ENCODE measurements at places on chromosomes 4 and X.

GRCh38 chrX:70479247-70479921 lies 34.7 kb downstream of the DLG3 start:
- no peak for DNase-seq

DNA sequence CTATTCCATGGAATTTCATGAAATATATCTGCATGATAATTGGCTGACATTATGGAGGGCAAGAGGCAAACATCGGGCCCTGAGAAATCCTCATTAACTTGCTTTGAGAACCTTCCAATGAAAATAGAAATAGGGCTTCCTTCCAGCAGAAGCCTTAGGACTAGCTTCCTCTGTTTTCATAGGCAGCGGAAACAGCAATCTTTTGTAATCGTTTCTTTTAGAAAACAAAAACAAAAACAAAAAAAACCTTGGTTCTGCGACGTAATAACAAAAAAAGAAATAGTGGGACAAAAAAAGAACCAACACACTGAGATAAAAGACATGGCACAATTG lies 62.9 kb downstream of the GEMIN8 start:
- no peak for DNase-seq

GRCh38 chr4:177446586-177446985 lies 4.3 kb upstream of the AGA start:
- no peak for DNase-seq

DNA sequence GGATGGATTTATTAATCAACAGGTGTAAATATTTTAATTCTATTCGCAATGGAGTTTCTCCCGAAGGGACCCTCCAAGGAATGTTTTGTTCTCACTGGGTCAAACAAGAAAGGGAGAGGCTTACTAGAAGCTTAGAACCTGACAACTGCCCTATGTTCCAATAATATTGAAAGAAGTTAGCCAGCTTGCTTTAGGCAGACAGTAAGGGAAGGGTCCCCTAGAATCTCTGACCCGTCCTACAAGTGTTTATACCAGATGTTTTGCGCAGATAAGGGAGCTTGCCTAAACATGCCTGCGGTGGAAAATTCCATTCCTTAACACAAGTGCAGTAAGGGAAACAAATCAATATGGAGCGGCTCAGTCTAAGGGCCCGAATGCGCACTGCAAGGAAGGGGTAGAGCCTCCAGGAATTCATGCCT lies 17.7 kb downstream of the IL21 start:
- DNase-seq = no peak

GRCh38 chrX:8254401-8254800 lies 83.3 kb upstream of the VCX2 start:
- no peak for DNase-seq

GRCh38 chrX:85591536-85591935 lies 212.1 kb upstream of the POF1B start:
- no peak for DNase-seq

GRCh38 chr4:1516881-1517480 lies 110.7 kb upstream of the NKX1-1 start:
- no peak for DNase-seq

- DNase-seq = no peak
Observed at GRCh38 chrX:134849390-134849789, 141.4 kb upstream of the SMIM10 start.

GRCh38 chrX:85084770-85085393 lies 81.2 kb downstream of the APOOL start:
- DNase-seq = no peak

DNA sequence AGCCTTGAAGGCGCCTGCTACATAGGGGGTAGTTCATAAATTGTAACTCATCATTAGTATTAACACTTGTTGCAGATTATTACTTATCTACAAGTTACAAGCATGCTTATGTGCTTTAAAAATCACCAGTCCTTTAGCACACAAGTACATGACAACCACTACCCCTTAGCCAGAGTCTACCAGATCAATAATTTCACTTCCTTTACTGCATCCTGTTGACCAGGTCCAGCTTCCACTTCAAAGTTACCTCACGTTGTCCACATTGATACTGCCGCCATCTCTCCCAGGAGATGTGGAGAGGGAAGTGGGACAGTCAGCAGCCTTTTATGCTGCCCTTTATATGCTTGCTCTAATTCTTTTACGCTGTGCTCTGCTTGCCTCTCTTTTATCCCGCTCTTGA lies 231.3 kb upstream of the CXXC4 start:
- DNase-seq = no peak

GRCh38 chr4:26871611-26872010 lies 11.0 kb downstream of the STIM2 start:
- no peak for DNase-seq

- DNase-seq = peak; percentile 37
Observed at GRCh38 chr4:72375073-72375736, 193.8 kb downstream of the ADAMTS3 start.

GRCh38 chr4:13907255-13907751 lies 279.8 kb upstream of the BOD1L1 start:
- no peak for DNase-seq

DNA sequence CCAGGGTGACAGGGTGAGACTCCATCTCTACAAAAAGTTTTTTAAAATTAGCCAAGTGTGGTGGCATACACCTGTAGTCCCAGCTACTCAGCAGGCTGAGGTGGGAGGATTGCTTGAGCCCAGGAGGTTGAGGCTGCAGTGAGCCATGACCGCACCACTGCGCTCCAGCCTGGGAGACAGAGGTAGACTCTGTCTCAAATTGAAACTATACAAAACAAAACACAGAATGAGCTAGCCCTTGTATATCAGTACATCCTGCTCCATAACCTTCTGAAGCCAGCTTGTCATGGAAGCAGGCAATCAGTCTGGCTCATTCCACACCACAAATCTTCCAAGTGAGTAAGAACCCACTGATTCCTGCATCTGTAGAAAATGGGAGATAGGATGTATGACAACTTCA lies 49.0 kb downstream of the CD99L2 start:
- DNase-seq = no peak

GRCh38 chr4:2742823-2743517 lies 13.2 kb downstream of the TNIP2 start:
- no peak for DNase-seq

Data from GDM1 (cell line).